ENCODE measurements at places on chromosomes 7 and 10.

DNA sequence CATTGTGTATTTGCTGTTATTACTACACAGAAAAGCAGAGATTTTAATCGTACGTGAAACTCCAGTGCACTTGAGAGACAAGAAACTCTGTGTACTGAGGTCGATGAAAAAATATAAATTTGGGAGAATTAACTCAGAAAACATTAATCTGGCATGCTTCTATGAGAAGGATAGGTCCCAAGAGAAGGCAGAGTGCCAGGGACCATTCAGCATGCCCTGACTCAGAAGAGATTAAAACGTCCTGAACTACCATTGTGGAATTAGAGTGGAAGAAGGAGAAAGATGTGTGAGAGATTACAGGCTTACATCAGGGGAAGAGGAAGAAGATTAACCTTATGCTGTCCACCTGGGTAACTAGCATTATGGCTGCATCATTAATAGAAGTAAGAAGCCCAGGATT is 72.4 kb downstream of the REEP3 start:
- no peak for DNase-seq

- no peak for DNase-seq
Observed at GRCh38 chr10:50469288-50469687, 154.5 kb downstream of the SGMS1 start.

GRCh38 chr7:4265066-4265465 is 417.0 kb upstream of the FOXK1 start:
- DNase-seq, result no peak

- DNase-seq, result no peak
Observed at GRCh38 chr10:73597346-73597745, 6.2 kb upstream of the USP54 start.

DNA sequence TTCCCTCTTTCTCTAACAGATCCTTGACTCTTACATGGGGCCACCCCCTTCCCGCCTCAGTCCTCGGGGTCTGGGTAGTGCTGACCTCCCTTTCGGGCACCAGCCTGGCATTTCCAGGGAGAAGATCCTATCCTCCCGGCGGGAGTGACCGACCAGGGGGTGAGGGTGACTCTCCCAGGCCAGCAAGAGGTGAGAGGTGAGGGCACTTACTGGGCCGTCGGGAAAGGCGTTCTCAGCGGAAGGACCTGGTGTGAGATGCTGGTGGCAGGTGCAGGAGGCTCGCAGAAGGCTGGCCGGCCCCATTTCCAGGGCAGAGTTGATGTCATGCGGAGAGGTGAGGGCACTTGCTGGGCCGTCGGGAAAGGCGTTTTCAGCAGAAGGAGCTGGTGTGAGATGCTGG is 4.2 kb upstream of the FOXL3 start:
- DNase-seq, result peak; percentile 7

- no peak for DNase-seq
Observed at GRCh38 chr7:30681815-30682211, 443 bp downstream of the CRHR2 start.

DNA sequence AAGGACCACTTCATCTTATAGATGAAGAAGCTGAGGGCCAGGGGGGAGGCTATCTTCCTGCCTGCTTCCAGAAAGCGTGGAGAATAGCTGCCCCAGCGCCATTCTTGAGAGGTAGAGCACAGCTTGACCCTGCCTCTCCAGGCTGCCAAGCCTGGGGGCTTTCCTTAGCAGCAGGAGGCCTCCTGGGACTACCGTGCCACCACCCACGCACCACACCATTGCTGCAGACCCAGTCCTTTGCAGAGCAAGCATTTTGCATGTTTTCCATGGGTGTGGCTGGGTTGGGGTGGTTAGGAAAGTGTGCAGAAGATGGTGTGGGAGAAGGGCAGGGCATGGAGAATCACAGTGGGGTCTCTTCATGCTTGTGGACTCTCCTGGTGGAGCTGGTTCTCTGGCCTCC is 64.9 kb downstream of the TBXAS1 start:
- no peak for DNase-seq

- peak; percentile 8 for DNase-seq
Observed at GRCh38 chr10:128908499-128908898, 558.5 kb upstream of the MGMT start.

DNA sequence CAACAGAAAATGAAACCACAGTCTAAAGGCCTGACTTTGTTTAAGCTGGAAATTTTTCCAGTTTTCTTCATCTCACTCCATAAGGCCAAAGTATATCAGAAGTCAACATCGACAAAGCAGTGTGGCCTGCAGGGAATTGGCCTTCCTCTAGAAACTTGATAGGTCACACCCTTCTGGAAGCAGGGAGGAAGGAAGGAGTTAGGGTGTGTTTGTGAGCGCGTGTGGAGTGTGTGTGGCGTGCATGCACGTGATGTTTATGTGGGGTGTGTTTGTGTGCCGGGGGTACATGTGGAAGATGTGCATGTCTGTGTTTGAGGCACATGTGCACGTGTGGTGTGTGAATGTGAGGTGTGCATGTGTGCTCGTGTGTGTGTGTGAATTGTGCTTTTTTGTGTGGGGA is 28.6 kb downstream of the ZC3HAV1 start:
- DNase-seq, result no peak

GRCh38 chr7:148104136-148104716 is 486.3 kb upstream of the C7orf33 start:
- no peak for DNase-seq
